ENCODE measurements at places on chromosomes 6 and 20. TPM values are rescaled to one million over a fixed set of nuclear protein-coding genes. Genes with fewer than 3 reads are reported as not detected.

DNA sequence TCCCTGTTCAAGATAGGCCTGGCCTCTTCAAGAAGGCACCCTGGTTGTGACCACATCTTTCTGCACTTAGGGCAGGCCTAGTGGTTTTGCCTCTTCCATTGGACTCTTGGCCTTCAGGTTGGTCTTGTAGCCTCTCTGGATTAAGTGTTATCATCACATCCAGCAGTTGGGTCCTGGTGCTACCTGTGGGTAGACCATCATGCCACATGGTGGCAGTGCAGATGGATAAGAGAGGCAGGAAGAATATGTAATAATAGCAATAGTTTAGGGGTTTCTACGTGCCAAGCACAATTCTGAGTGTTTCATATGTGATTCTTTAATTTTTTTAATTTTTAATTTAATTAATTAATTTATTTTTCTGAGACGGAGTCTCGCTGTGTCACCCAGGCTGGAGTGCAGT is 28.5 kb upstream of the SNRPB2 start:
- DNase-seq = no peak

The ENPP5 gene
- 1.2 TPM for total RNA-seq

- peak; percentile 22 for DNase-seq
Measured at GRCh38 chr6:89970072-89970471, 75.8 kb downstream of the GJA10 start.

DNA sequence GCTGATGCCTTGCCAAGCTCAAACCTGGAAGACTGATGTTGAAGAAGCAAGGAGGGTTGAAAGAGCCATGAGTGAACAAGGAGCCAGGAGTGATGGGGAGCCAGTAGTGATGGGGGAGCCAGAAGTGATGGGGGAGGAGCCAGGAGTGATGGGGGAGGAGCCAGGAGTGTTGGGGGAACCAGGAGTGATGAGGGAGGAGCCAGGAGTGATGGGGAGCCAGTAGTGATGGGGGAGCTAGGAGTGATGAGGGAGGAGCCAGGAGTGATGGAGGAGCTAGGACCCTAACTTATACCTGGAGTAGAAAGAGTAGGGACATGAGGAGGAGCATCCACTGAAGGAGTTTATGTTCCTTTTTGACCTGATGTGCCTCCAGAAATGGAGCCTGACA is 14.6 kb upstream of the CD93 start:
- DNase-seq = no peak

- no peak for DNase-seq
Measured at GRCh38 chr6:159415540-159415939, 246.3 kb downstream of the FNDC1 start.

DNA sequence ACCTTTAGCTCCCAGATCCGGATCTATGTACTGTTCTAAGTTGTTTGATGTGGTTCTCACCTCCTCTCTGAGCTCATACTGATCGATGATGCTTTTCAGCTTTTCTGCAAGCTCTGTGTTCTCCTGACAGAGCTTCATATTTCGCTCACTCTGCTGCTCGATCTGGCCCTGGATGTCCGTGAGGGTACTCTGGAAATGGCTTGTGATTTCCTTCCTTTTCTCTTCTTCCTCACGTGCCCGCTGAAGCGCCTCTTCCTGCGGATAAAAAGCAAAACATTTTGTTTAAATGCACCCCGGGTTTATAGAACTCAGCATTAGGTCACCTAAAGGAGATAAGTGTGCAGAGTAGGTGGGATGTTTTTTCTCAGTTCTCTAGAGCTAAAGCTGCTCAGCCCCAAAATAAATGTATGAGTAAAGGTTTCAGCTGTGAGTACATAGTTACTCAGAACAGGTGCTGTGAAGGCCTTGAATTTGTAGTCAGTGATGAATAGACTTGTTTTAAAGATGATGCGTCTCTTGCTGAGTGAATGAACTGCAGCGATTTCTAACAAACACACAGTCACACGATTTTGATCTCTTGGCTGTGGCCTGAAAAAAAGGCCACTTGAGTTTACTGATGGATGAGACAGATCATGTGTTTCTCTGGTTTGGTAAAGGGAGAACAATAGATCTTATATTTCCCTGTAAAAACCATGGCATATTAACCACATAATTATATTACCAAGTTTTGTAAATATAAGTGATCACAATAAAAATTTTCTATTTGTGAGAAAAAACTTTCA is 29.1 kb downstream of the TXLNB start:
- DNase-seq = no peak

- DNase-seq = no peak
Measured at GRCh38 chr20:2740702-2741101, 48.1 kb downstream of the EBF4 start.

DNA sequence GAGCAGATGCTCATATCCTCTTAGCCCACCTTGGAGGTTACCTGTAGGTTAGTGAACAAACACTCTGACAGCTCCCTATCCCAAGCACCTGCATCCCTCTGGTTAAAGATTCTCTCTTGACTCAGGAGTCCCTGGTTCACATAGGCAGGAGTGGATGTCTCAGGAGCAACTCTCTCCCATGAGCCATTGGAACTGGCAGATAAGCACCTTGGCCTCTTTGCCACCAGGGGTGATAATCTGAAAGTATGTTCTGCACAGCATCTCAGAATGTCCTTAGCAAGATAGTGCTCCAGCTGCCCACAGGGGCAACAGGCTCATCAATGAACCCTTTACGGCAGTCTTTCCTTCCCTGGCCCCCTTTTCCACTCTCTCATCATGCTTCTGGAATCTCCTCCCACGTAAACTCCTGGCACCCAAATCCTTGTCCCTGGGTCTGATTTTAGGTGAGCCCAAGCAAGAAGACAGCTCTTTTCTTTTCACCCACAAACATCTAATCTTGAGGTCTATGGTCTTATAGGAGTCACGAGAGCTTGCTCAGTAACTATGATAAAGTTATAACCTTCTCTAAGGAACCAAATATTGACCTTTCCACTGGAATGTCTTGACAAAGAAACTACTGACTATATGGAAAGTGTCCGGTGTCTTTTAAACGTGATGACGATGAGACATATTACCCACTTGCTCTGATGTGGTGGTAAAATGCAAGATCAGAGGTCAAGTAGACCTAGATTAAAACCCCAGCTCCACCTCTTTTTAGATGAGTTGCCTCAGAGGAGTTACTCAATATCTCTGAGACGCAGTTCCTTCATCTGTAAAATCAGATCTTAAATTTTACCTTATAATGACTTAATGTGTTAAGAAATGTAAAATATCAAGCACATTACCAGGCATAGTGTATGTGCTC is 39.8 kb upstream of the ISM1 start:
- DNase-seq = no peak

DNA sequence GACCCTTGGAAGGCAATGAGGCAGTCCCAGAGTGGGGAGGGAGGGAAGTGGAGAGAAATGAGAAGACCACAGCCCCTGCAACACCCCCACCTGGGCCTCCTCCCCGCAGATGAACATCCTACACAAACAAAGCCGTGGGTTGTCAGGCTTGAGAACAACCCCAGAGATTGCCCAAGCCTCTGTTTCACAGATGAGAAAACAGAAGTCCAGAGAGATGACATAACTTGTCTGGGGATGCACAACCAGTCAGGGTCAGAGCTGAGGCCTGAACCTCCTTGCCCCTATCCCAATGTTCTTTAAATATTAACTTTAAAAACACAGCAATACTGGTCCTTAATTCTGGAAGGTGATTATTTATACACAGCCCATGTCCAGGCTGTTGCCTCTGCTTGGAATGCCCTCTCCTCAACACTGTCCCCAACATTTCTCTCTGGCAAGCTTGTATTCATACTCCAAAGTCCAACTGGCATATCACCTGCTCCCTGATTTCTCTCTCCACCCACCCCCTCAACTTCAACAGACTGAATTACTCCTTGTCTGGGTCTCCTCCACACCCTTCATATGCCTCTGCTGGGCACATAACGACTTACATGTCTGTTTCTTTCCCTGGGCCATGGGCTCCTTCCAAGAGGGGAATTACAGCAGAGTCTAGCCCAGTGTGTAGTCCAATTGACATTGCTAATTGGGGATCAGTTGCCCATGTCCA is 135.5 kb upstream of the LRFN2 start:
- DNase-seq = no peak

The SIM1 gene
- total RNA-seq = 49.8 TPM

The BMP5 gene
- 1.1 TPM for total RNA-seq

The RBL1 gene
- total RNA-seq = 4.9 TPM

DNA sequence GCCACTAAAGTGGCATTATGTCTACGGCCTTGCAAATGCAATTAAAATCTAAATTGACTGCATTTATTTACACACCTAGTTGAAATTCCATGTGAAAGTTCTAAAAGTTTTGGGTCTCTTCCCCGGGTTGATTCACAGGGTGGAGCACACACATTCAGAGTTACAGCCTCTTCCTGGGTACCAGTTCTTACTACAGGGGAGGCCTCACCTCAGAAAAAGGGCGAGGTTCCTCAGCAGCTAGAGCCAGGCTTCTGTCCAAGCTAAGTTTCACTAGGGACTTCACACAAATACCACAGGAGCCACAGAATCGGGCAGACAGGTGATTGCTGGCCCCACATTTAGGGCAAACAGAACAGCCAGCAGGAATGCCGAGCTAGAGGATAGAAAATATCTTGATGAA is 52.7 kb downstream of the DZANK1 start:
- DNase-seq = no peak

The SLC35D3 gene
- total RNA-seq = not detected

The TSPO2 gene
- total RNA-seq = not detected

- no peak for DNase-seq
Measured at GRCh38 chr20:43363506-43363905, 94.2 kb upstream of the SRSF6 start.

The SLC44A4 gene
- not detected for total RNA-seq

- DNase-seq = no peak
Measured at GRCh38 chr6:128807577-128807976, 75.4 kb upstream of the LAMA2 start.

DNA sequence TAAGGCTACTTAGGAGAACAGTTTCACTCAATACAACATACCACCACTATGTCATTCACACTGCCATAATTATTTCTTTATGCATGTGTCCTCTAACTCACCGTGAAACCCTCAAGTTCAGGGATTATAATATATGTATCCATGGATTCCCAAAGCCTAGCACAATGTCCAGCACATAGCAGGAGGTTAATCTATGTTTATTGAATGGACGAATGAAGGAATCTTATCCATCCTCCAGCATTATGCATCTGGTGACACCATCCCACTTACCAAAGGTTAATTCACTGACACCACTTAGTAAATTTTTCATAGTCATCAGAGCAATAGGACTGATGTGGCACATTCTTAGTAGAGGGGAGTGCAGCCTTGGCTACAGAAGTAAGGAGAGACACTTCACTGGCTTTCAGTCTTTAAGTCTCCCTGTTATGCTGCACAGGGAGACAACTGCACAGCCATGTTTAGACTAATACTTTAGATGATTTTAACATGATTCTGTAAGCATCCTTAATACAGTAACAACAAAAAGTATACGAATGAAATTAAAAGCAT is 49.7 kb downstream of the EPHA7 start:
- no peak for DNase-seq

The C6orf15 gene
- not detected for total RNA-seq

DNA sequence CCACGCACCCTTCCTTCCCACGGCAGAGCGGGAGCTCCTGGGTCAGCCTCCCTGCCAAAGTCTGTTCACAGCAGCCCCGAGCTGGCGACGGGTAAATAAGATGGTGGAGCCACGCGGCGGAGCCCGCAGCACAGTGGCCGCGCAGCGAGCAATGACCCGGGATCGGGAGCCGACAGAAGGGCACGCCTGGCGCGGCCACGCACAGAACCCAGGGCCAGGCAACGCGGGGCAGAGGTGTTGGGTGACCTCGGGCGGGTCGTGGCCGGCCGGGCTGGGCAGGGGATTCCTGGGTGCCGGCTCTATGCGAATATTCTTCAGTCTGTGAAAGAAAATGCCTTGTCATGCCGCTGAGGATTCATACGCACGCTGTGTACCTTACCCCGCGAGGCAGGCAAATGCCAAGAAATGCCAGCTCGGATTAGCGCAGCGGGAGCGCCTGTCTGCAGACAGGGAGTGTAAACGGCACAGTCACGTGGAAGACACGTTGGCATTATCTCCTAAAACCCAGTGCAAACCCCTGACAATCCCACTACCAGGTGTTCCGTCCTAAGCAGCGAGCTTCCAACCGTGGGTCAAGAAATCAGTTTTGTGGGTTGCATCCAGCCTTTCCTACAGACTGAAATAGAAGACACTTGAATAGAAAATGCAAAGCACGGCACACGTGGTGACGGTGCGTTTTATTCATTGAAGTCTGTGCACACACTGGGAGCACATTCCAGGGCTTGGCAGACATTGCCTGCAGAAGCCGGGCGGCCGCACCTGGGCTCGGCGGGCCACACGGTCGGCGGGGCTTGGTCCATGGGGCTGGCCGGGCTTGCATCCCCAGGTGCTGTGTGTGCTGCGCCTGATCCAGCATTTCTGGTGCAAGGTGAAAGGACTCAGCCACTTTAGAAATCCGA is 18.3 kb downstream of the CHRNA4 start:
- DNase-seq = no peak

- no peak for DNase-seq
Measured at GRCh38 chr20:54158856-54159418, 14.8 kb downstream of the CYP24A1 start.

The MTCH1 gene
- total RNA-seq = 179 TPM

GRCh38 chr20:61461461-61461860 is 209.4 kb downstream of the CDH4 start:
- DNase-seq = no peak

The MEI4 gene
- total RNA-seq = 0.86 TPM

DNA sequence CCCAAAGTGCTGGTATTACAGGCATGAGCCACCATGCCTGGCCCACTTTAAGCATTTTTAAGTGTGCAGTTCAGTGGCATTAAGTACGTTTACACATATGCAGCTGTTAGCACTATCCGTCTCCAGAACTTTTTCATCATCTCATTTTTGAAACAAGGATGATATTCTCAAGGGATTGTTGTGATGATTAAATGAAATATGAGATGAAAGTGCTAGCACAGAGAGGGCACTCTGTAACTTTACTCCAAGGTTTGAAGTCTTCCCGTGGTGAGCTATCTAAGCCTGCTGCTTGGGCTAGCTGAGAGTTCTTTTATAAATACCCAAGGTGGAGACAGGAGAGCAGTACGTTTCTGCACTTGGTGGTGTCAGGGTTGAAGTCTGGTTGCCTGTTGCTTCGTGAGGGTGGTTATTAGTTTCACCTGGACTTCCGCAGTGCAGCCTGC is 6.6 kb downstream of the TM9SF4 start:
- no peak for DNase-seq

GRCh38 chr6:157629220-157629619 is 193.8 kb upstream of the SNX9 start:
- DNase-seq = no peak

DNA sequence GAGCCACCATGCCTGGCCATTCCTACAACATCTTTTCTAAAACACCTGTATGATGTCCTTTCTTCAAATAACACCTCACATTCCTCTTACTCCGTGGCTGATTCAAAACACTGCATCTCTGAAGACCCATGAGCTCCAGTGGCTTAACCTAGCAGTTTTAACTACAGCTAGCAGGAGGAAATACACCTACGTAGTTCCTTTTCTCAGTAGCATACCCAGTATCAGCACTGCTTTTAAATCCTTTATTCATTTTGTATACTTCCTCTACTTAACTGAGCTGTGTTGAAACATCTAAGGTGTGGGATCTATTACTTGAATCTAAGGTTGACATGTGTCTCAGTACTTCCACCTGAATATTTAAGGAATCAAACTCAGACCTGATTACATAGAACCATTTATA is 113.6 kb upstream of the CCDC28A start:
- no peak for DNase-seq

The HLA-DRA gene
- not detected for total RNA-seq

Measured in glutamatergic neuron (in vitro differentiated cells).